ENCODE measurements at places on chromosomes 2 and 18.

GRCh38 chr2:143218621-143219020 lies 89.4 kb downstream of the ARHGAP15 start:
- no peak for DNase-seq

DNA sequence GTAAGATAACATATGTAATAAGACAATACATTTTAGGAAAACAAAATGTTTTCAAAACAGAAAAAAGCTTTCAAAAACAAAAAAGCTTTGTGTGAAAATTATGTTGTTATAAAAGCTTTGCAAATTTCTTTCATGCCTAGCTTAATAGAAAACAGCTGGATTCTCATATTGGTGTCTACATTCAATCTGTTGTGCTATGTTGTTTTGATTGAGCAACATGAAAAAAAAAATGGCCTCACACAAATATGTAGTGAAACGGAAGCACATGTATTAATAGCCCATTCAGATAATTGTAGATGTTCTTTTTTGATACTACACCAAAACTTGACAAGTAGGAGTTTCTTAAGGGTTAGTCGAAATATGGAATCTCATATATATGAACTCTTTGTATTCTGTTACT lies 197.5 kb downstream of the ZEB2 start:
- no peak for DNase-seq

- no peak for DNase-seq
Observed at GRCh38 chr2:186590350-186590758, 498 bp downstream of the ITGAV start.

DNA sequence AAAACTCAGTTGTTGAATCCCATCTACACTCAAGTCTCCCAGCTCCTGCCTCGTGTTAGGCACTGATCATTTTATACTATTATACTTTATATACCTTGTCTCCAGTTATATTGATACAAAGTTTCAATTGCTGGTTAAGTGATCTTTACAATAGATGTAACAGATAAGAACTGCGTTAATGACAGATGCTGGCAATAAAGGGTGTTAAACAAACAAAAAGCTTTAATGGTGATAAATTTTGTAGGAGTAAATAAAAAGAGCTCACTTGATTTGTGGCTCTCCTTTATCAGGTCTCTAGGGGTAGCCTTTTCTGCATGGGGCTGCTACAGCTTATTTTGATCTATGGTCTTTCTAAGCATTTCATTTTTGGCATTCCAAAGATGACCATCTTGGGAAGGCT lies 106.9 kb upstream of the GAREM1 start:
- DNase-seq, result no peak

DNA sequence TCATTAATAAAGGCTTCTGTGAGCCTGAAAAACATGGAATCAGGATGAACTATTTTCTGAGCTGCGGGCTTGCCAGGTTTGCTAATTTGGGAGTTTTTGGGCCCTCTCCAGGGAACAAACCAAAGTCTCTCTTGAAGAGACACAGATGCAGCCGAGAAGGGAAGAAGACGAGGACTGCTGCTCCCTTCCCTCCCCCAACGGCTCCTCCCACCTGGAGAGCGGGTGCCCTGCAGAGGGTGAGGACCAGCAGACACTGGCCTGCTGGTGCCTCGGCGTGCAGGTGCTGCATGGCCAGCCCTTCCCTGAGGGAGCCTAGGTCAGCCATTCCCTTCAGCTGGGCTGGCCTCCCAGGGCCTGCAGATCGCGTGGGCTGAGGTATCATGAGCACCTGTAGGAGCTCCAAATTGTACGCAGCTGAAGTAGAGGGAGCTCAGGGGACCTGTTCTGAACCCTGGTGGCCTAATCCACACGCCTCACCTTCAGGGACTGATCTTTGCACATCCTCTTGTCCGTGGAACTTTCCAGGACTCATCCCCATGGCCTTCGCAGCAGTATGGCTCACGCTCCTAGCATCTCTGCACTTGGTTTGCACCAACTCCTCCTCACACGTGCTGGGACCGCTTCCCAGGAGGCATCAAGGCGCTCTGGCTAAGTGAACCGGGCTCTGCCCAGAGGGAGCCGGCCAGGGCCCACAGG lies 19.5 kb downstream of the EMX1 start:
- no peak for DNase-seq

DNA sequence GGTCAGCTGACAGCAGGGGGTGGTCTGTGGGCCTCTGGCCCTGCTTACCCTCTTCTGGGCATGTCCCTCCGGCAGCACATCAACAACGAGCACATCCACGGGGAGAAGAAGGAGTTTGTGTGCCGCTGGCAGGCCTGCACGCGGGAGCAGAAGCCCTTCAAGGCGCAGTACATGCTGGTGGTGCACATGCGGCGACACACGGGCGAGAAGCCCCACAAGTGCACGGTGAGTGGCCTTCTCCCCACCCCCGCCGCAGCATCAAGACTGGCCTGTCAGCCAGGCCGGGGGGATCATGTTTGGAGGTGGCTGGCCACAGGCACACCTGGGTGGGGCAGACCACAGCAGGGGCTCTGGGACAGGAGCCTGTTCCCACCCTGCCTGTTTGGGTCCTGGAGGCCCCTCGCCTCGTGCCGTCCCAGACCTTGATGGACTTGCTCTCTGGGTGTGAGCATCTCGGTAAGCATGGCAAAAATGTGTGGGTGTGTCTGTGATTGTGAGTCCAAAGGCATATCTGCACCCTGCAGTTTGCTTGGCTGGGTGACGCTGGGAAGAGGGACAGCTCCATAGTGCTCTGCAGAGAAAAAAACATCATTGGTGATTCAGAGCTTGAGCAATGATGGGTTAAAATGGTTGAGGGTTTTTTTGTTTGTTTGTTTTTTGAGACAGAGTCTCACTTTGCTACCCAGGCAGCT lies 242.8 kb downstream of the GLI2 start:
- no peak for DNase-seq

GRCh38 chr18:7572822-7573221 lies 5.7 kb downstream of the PTPRM start:
- DNase-seq, result no peak

DNA sequence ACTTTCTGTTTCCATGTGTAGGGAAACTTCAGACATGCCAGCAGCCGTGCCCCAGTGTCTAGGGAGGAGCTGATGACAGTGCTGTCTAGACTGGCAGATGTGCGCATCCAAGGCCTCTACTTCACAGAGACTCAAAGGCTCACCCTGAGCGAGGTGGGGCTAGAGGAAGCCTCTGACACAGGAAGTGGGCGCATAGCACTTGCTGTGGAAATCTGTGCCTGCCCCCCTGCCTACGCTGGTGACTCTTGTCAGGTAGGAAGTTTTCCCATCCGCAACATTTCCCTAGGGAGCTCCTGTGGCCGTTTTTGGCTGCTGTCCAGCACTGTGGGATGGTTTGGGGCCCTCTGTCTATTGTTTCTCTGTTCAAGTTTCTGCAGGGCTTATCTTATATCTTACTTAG lies 143.1 kb upstream of the TTC39C start:
- peak; percentile 45 for DNase-seq

DNA sequence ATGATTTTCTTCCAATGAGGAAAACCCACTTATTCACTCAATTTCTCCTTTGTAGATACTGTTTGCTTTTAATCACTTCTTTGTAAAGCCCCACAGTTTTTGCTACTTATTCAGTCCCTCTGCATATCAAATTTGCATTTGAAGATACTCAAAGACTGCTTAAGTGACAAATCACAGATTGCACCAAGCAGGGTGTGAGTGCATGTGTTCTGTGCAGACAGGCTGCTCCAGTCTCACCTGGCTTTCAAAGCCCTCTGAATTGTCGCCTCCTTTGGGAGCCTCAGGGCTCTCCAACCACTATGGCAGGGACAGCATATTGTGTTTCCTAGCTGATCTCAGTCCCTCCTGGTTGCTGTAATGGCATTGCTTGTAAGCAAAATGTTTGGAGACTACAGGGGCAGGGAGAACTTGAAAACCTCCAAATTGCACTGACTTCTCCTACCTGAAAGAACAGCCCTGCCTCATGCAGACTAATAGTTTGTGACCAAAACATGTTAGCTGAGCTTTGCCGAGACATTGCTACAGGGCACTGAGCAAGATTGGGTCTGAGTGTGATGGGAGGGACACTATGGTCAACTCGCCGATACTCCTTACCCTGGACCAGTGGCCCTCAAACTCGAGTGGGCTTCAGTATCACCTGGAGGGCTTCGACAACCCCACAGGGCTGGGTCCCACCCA lies 96.8 kb downstream of the POLE4 start:
- DNase-seq, result no peak

DNA sequence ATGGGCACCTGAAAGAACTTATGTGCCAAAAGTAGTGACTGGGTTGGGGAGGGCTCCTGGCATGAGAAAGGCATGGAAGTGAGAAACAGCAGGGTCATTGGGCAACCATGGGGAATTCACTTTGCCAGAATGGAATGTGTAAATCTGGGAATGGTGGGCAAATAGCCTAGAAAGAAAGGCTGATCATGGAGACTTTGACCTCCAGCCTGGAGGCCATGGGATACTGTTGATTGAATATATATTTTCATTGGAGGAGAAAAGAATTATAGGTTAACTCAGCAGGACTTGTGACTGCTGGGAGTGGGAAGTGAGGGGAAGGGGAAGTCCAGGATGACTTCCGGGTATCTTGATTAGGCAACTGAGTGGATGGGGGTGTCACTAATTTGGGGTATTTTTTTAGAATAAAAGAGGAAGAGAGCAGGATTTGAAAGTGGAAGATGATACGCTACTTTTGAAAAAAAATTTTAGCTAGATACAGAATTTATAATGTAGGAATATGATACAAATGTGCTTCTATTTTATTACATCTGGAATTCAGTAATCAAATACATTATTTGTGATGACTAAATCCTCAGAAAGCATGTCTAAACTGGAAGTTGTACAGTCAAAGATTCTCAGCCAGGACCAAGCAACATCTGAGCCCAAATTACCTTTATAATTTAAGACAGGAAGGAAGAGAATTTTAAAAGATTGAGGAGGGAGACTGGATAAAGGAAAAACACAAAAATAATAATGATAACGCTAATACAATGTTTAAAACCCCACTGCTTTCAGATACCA lies 116.2 kb downstream of the GATA6 start:
- no peak for DNase-seq

- no peak for DNase-seq
Observed at GRCh38 chr2:237723602-237724001, 75.0 kb upstream of the RBM44 start.

GRCh38 chr18:35407871-35408481 lies 30.8 kb upstream of the ZNF396 start:
- DNase-seq, result no peak

- no peak for DNase-seq
Observed at GRCh38 chr2:190180313-190181122, 118.0 kb upstream of the MSTN start.

DNA sequence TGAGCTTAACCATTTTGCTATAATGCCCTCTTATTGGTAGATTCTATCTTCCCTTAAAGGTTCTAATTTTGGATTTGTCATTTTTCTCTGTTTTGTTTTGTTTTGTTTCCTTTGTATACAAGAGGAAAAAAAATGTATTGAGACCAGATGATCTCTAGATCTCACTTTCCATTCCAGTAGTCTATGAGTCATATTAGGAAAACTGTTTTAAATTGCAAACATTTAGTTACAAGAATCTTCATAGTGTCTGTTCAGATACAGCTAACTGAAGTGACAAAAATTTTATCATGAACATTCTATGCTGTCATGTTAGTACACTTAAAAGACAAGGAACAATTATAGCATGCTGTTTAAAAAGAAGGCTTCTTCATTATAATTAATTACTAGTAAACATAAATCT lies 322.8 kb downstream of the LRRTM4 start:
- DNase-seq, result no peak

- no peak for DNase-seq
Observed at GRCh38 chr18:62660691-62661090, 54.6 kb upstream of the PHLPP1 start.

DNA sequence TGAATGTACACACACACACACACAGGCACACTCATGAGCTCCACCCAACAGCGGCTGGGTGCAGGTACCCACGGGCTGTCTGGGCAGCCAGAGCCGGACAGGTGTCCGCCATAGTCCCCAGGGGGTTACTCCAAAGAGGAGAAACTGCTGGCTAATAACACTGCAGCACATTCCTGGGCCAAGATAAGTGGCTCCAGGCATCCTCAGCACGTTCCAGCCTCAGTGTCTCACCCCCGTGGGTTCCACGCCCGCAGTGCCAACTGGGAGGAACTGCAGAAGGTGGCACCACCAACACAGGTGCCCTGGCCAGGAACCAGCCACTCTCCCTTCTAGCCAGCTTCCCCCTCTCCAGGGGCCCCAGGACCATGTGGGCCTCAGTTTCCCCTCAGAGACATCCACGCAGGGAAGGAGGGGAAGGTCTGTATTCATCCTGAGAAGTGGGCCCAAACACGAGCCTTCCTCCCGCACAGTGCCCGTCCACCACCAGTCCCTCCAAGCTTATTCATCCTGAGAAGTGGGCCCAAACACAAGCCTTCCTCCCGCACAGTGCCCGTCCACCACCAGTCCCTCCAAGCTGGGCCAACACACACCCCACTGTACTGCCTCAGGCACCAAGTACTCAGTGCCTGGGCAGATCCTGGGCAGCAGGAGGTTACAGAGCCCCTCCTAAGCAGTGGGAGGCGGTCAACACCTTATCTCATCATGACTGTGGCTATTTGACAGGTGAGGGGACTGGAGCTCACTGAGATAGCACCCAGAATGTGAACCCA lies 47.6 kb downstream of the TNS1 start:
- no peak for DNase-seq

- DNase-seq, result no peak
Observed at GRCh38 chr2:111990856-111991255, 64.2 kb upstream of the TMEM87B start.

DNA sequence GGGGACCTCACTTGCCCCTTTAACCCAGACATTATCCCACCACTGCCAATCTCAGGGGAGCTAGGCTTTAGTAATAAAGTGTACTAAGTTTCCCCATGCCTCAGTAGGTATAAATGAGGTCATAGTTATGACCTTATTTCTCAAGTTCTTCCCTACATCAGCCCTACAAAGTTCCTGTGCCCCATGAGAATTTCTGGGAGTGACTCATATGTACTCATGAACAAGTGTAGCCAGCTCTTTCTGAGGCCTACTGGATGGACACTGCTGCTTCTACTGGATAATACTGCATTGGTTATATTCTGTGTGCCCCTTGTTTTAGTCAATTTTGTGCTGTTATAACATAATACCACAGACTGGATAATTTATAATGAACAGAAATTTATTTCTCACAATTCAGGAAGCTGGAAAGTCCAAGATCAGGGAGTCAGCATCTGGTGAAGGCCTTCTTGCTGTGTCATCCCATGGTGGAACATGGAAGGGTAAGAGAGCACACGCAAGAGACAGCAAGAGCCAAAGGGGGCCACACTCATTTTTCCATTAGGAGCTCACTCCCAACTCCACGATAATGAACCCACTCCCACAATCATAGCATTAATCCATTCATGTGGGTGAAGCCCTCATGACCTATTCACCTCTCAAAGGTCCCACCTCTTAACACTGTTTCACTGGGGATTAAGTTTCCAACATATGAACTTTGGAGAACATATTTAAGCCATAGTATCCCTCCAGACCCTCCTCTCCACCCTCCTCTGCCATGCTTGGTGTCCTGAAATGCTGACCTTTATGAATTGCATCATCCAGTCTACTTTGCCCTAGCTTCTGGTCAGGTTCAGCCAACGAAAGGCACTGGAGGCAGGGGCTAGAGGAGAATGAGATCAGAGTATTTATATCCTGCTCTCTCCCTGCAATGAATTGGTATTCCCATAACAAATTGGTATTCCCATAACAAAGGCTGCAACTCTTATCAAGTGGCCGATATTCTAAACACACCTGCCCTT lies 25.4 kb upstream of the ST3GAL5 start:
- DNase-seq, result no peak

- DNase-seq, result no peak
Observed at GRCh38 chr2:11865805-11866204, 119.4 kb downstream of the LPIN1 start.

GRCh38 chr2:108388045-108388444 lies 10.3 kb downstream of the SULT1C4 start:
- no peak for DNase-seq

- no peak for DNase-seq
Observed at GRCh38 chr2:52686935-52687334, 1080.7 kb upstream of the CHAC2 start.

Measured in stimulated activated CD8-positive, alpha-beta memory T cell treated with anti-CD3 and anti-CD28 coated beads, Interleukin-15, amount 100 ng/mL, for 4 hours (primary cell).